ENCODE measurements at places on chromosomes 3 and 15.

DNA sequence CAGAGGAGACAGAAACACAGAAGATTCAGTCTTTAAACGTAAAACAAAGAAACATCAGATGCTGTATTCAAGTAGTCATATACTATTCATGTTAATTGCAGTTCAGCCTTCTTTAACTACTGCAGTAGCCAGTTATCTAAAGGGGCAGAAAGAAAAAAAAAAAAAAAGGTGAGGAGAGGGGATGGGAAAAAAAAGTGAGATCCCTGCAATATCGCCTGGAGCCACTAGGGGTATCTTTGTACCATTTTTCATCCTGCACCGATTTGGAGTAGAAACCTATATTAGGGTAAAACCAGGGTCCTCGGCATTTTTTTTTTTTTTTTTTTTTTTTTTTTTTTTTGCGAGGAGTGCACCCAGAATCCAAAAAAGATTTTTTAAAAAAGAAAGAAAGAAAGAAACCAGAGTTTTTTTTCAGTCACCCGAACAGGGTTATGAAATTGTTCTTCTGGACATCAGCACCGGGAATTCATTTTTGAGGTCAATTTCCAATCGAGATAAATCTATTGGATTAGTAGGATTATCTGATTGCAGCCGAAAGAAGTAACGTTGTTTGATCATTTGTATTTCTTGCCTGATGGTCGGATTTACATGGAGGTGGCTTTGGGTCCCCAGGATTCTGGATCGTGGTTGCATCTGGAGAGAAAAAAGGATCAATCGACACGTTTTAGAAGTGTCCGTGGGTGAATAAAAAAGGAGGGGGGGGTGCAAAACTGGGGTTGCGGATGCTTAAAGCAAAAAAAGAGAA is 186.7 kb downstream of the NLGN1 start:
- peak; percentile 48 for DNase-seq

GRCh38 chr15:68666120-68666811 is 87.5 kb downstream of the CORO2B start:
- no peak for DNase-seq

- no peak for DNase-seq
Measured at GRCh38 chr3:172708921-172709773, 1.7 kb downstream of the NCEH1 start.

- DNase-seq, result no peak
Measured at GRCh38 chr3:152245498-152246170, 23.1 kb upstream of the MBNL1 start.

GRCh38 chr3:150958683-150959082 is 13.8 kb downstream of the CLRN1 start:
- DNase-seq, result no peak

DNA sequence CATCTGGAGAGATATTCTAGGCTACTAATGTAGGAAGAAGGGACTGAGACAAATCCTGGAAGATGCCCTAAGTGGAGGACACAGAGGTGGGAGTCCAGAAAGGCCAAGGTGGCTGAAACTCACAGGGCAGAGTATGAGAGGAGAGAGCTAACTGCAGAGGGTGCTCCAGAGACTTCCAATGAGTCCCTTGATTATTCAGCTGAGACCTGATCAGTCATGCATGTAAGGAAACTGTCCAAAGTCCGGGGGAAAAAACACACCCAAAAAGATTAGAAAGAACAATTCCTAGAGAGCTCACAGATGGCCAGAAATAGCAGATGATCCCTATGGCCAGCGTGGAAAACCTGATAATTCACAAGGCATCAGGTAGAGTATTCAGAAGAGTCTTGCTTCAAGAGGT is 18.7 kb upstream of the FOXP1 start:
- no peak for DNase-seq

- no peak for DNase-seq
Measured at GRCh38 chr15:26050984-26051383, 187.9 kb upstream of the ATP10A start.

GRCh38 chr15:99909592-99910295 is 176.5 kb upstream of the LYSMD4 start:
- DNase-seq, result no peak

- no peak for DNase-seq
Measured at GRCh38 chr3:54793171-54793570, 134.7 kb downstream of the LRTM1 start.

GRCh38 chr3:28077572-28077971 is 163.8 kb upstream of the CMC1 start:
- peak; percentile 23 for DNase-seq
